SK-MEL-5 (cell line): ENCODE measurements at places on chromosomes 16 and 17. TPM values are rescaled to one million over a fixed set of nuclear protein-coding genes. Genes with fewer than 3 reads are reported as not detected.

DNA sequence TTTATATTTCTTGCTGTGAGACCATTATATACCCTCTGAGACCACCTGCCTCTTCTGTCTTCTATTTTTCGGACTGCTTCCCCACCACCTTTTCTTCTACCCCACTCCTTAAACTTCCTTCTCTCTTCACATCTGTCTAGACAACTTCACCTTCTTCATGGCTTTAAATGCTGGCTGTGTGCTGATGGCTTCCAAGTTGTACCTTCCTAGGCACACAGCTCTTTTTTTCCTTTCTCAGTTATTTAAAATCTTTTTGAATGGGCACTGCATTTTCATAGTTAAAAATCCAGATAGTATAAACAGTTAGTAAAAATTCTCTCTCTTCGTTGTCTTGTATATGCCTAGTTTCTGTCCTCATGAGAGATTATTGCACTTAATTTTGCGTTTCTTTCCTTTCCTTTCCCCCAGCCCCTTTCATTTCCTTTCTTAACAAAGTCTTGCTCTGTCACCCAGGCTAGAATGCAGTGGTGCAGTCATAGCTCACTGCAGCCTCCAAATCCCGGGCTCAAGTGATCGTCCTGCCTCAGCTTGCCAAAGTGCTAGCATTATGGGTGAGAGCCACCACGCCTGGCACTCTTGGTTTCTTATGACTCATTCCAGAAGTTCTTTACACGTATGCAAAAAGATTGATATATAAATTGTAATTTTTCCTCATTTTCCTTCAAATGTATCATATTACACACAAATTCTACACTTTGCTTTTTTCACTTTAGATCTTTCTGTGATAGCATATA lies 114.3 kb downstream of the NPIPB5 start:
- DNase-seq: no peak

DNA sequence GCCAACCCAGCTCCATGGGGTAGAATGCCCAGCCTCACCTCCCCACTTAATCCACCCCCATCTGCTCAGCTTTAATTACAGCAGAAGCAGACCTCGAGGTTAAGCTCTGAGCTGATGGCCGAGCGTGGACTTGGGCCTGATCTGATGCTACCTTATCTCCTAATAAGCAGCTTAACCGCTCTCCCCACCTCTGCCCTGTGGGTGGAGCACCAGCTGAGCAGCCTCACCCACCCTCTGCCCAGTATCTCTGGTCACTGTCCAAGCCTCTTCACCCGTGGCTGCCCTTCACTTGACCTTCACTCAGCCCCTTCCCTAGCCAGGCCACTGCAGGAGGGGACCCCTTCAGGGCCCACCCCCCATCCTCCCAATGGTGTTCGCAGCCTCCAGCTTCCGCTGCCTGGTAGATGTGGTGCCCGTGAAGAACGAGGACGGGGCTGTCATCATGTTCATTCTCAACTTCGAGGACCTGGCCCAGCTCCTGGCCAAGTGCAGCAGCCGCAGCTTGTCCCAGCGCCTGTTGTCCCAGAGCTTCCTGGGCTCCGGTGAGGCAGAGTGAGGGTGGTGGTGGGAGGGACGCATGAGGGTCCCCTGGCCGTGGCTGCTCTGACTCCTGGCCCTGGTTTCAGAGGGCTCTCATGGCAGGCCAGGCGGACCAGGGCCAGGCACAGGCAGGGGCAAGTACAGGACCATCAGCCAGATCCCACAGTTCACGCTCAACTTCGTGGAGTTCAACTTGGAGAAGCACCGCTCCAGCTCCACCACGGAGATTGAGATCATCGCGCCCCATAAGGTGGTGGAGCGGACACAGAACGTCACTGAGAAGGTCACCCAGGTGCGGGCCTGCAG lies 6.8 kb downstream of the KCNH6 start:
- DNase-seq: no peak

DNA sequence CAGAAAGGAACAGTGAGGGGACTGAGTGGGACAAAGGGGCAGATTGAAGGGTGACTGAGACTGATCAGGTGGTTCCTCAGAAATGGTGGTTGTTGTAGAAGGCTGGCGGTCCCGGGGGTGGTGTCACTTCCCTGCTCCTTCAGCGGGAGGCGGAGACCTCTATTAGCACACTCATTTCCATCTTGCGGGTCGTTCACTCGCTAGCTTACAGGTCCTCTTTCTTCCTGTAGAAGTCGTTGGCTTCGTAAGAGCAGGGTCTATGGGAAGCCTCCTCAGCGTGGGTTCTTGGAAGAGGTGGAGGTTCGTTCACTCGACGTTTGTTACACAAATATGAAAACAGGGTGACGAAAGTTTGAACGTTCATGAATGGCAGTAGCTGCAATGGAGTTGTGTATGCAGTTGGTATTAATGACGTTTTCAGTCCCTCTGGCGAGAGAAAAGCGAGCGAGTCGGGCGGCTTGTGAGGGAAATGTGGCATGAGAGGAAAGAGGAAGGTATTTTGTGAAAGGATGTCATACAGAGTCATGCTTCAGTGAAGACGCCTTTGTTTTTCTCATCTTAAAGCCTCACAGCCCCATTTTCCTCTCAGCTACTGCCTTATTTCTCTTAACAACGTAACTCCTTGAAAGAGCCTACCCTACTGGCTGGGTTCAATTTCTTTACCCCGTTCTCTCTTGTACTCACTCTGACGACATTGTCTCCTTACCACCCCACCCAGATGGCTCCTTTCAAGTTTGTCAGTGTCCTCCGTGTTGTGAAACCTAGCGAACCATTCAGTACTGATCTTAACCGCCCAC lies 667 bp downstream of the EFCAB13 start:
- DNase-seq: peak; percentile 41

GRCh38 chr16:89183463-89183862 lies 11.9 kb downstream of the CDH15 start:
- DNase-seq: no peak

DNA sequence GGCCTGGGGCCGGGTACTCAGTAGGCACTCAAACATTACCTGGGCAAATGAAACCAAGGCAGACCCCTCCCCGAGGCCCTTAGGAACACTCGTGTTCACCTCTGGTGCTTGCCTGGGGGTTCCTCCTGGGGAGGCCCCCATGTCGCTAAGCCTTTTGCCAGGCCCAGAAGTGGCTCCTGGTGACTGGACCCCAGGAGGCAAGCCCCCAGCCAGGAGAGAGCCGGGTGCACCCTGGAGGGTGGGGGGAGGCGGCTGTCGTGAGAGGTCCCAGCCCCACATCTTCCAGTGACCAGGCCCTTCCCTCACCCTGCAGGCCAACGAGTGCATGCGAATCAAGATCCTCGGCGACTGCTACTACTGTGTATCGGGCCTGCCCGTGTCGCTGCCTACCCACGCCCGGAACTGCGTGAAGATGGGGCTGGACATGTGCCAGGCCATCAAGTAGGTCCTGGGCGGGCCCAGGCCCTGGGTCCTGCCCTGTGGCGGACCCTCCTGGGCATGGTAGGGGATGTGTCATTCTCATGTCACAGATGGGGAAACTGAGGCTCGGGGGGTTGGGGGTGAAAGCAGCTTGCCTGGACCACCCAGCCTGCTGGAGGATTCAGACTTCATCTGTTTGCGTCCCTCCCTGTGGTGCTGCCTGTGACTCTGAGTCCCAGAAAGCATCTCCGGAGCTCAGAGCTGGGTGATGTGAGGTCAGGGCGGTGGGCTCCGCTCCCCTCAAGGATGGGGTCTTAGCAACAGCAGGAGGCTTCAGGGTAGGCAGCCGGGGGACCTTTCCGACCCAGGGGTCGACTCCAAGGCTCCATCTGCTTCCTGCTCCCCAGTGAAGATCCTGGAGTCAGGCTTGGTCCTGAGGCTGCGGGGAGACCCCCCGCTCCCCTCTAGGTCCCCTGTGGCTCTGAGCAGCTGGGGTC lies 32.5 kb downstream of the ADCY7 start:
- DNase-seq: no peak

DNA sequence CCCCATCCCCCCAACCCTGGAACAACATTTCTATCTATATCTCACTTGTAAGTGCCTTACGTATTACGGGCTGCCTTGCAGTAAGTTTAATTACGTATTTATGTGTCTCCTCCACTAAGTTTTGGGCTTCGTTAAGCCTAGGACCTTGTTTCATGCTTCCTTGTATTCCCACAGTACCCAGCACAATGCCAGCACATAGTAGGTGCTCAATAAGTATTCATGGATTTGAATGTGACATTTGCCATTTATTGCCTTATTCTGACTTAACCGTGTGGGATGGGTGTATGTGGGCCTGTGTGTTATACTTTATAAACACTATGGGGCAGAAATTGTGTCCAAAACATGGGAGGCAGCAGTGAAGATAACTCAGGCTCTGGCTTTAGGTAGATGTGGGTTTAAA lies 6.0 kb downstream of the COA3 start:
- DNase-seq: no peak

DNA sequence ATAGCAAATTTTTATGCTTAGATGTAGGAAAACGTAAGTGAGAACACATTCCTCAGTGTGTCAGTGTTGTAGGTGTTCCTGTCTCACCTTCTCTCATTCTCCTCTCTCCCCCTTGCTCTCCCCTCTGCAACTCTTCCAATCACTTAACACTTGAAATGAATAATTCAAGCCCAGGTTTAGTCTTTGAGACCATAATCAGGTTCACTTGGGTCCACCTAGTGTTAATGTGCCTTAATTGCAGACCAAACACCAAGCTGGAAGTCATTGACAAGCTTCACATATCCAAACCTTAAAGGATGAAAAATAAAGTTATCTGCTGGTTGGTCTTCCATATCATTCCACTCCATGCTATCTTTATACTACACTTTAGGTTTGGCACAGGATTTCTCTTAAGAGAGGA lies 37.0 kb downstream of the STXBP4 start:
- peak; percentile 53 for DNase-seq

DNA sequence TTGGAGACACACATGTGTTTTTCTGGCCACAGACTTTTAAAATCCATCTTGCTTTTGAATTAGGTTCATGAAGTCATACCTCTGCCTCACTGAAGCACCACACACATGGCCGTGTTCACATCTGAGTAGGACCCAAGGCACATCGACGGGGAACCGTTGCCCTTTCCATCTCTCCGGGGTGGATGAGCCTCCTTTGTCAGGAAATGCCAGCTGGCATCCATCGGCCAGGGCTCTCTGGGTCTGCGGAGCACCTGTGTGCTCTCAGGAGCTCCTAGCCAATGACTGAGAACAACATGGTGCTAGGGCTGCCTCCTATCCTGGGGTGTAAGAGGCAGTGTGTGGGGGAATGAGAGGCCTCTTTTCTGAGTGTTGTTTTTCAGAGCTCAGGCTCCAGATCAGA lies 24.5 kb upstream of the NKD1 start:
- no peak for DNase-seq

DNA sequence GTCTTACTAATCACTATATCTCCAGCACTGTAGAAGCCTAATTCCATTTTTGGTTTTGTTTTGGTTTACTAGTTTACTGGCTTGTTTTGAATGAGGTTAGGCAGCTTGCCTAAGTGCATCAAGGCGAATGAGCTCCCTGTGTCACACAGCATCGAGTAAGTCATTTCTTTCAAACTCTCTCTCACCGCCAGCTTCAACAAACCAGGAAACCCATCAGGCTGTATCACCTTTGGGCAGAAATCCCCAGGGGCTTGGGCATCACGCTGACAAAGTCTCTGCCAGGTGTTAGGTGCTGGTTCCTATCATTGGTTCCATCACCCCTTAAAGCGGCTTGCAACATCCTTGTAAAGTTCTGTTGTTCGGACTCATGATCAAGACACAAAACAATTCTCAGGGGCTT lies 226.6 kb downstream of the GRIN2A start:
- DNase-seq: no peak

GRCh38 chr16:79601931-79602627 lies 1.5 kb upstream of the MAF start:
- DNase-seq: peak; percentile 88

CCL13 gene
- total RNA-seq: not detected in 2 replicates

SPSB3 gene
- 12.8 and 13.1 TPM in 2 replicates for total RNA-seq

KRTAP4-9 gene
- total RNA-seq: not detected in 2 replicates

PERCC1 gene
- total RNA-seq: not detected in 2 replicates
